Activated CD4-positive, alpha-beta T cell treated with anti-CD3 and anti-CD28 coated beads, Interleukin-2, amount 50 U/mL, for 48 hours (primary cell): ENCODE measurements at places on chromosomes 12 and 14.

- no peak for DNase-seq
Observed at GRCh38 chr12:5264006-5264405, 167.9 kb upstream of the NTF3 start.

- DNase-seq, result no peak
Observed at GRCh38 chr14:56902385-56902784, 92.1 kb upstream of the OTX2 start.

GRCh38 chr14:67666750-67667449, 7.5 kb downstream of the VTI1B start:
- DNase-seq, result peak; percentile 18

GRCh38 chr12:54016478-54016964, 7.7 kb downstream of the HOXC8 start:
- no peak for DNase-seq

DNA sequence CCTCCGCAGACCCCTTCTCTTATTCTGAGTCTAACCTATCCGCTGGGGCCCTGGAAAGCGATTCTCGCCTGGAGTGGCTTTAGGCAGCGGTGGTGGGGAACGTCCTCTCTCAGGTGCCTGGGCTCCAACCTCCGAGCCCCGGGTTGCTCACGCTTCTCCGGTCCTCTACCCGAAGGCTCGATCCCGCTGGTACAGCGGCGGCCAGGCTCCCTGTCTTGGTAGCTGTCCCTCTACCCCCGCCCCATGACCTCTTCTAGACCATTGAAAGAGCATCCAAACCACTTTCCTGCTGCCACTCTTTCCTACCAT, 505 bp upstream of the HEBP1 start:
- no peak for DNase-seq
